ENCODE measurements at places on chromosomes 1 and 21.

- no peak for DNase-seq
These were observed 157.2 kb downstream of the DENND1B start for GRCh38 chr1:197618061-197618460.

DNA sequence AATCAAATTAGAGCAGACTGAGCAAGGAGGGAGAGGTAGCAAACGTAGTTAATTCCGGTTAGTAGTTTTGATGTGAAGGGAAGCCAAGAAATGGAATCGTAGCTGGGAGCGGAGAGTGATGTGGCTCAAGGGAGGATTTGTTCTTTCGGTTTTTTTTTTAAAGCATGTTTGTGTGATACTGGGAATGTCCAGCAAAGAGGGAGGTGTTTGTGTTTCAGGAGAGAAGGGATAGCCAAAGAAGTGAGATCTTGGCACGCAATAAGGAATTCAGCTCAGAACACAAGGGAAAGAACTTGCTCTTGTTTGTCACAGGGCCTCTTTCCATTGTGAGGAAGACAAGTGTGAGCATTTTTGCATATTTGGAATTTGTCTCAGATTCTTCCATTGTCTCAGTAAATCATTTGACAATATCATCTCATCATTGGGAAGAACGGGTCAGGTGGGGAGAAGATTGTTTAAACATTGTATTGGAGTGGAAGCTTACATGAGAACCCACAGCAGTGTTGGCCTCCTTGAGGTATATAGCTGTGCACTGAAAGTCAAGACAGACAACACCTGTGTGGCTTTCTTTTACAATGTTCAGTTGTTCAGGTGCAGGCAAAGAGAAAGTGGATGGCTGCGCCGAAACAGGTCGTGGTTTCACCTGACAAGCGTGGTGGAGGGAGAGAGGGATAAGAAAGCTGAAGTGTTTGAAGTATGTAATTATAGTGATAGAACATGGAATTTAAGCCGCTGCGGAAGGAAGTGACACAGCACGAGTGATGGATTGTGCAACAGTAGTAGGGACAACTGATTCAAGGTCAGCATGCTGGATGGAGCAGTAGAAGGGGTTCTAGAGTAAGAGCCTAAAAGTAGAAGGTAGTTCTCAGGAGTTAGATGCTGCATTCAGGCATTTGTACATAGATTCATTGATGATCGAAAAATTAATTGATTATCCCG is 25.4 kb downstream of the FMN2 start:
- DNase-seq, result no peak

DNA sequence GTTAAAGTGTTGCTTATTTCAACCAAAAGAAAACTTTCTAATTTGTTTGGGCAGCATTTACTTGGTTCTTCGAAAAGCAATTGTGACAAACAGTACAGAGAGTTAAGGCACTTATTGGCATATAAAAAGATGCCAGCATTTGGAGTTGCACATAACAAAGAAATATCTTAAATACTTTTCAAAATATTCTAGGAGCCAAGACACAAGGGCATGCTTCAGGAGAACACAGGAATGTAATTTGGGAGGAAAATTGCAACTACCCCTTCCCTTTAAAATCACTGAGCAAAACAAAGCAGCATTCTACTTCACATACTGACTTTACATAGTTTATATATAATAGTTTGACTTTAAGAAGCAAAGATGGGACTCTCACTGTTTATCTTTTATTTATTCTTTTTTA is 4.6 kb upstream of the TIE1 start:
- no peak for DNase-seq

DNA sequence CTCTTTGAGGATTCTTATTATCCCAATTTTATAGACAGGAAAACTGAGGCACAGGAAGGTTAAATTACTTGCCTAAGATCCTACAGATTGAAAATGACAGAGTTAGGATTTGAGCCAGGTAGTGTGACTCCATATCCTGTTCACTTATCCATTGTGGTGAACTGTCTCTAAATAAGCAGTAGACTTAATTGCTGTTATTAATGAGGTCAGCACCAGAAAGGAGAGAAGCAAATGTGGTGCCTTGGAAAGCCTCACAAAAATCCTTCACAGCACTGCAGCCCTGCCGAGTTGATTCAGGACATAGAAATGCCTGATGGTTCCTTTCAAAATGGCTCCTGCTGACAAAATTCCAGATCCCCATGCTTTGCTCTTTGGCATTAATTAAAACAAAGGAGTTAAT is 193.3 kb upstream of the BEND5 start:
- no peak for DNase-seq

DNA sequence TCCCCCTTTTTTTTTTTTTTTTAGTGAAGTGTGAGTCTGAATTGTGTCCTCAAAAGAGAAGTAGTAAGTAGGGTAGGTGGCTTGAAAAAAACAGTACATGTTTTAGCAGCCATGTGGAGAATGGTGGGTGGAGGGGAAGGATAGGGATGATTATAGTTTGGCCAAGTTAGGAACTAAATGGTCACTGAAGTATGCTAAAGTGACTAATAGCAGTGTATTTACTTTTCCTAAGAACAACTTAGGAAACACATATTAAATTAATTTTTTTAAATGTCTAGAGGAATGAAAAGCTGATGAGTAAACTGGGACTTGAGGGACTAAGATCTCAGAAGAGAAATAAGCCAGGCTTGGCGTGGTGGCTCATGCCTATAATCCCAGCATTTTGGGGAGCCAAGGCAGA is 55.5 kb downstream of the PLA2G4A start:
- DNase-seq, result no peak

- no peak for DNase-seq
These were observed 4.1 kb upstream of the PTAFR start for GRCh38 chr1:28180306-28181305.

- no peak for DNase-seq
These were observed 34.7 kb upstream of the RIPK4 start for GRCh38 chr21:41801321-41802197.

GRCh38 chr1:243705585-243705984 is 144.5 kb downstream of the AKT3 start:
- no peak for DNase-seq

GRCh38 chr1:17629460-17629859 is 90.0 kb downstream of the ARHGEF10L start:
- DNase-seq, result no peak

DNA sequence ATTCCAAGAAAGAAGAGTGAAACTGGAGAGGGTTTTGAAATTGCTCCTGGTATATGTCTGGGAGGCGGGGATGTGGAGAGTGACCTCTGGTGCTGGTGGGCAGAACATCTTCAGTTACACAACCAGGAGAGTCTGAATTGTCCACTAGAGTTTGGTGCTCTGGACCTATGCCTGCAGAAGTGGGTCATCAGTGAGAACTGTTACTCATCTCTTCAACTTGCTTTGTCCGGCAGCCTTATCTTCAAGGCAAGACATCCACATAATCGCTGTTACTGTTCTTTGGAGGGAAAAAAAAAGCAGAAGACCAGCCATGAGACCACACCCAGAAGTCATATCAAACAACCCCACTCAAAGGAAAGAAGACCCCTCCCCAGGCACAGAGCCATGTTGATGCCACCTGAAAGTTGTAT is 14.9 kb downstream of the SH2D1B start:
- no peak for DNase-seq

DNA sequence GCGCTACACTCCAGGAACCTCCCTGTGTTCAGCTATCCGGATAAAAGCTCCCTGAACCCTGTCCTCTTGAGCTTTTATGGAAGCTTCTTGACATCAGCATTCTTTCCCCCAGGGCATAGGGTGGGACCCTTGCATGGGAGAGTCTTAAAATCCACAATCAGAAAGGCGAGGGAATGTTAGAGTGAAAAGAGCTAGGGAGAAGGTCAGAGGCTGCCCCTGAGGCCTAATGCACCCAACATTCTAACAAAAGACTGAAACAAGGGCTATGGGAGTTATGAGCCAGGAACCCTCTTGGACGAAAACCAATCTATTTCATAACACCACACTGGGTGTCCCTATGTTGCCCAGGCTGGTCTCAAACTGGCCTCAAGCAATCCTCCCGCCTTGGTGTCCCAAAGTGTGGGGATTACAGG is 36.7 kb downstream of the NEK2 start:
- DNase-seq, result no peak

GRCh38 chr1:228487336-228488124 is at the start of gene RNF187:
RNF187 (plus strand) TSS chr1:228487382.
- peak; percentile 87 for DNase-seq

- no peak for DNase-seq
These were observed 13.9 kb downstream of the SERTAD4 start for GRCh38 chr1:210246447-210246846.

- no peak for DNase-seq
These were observed 76.0 kb downstream of the POFUT2 start for GRCh38 chr21:45211661-45212060.

DNA sequence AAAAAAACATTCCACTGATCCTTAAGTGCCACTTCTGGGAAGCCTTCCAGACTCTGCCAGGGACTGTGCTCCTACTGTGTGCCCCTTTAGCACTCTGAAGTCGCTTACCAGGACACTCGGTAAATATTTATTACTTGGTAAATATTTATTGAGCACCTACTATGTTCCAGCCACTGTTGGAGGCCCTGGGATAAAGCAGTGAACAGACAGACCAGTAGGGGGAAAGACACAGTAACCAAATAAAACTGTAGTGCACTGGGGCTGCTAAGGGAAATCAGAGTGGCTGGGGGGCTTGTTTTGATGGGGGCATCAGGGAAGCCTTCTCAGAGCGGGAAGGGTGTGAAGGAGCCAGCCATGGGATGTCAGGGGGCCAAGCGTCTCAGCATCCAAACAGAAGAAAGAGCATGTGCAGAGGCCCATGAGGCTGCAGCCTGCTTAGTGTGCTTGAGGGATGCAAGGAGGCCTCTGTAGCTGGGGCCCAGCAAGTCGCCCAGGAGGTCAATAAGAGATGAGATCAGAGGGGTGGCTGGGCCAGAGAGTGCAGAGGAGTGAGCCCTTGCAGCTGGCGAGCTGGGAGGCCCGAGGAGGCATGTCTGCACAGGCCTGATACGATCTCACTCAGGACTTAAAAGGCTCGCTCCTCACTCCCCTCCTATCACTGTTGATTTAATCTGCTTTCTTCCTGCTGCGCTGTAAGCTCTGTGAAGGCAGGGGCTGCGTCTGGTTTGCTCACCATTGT is 28.6 kb downstream of the KAZN start:
- no peak for DNase-seq

DNA sequence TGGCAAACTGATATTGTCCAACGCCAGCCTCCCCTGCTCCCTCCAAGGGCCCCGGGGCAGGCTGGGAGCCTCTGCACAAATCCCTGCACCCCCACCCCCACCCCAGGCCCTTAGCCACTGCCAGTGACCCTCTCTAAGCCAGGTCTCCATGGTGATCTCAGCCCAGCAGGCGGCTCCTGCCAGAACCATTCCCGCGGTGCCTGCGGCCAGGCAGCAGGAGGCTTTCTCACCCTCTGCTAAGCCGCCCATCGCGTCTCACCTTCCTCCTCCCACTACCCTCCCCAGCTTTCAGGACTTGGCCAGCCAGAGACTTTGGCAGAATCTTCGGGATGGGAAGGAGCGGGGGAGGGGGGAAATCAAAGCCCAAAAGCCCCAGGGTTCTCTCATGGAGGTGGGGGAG is 46.8 kb upstream of the WASF2 start:
- DNase-seq, result no peak

- DNase-seq, result peak; percentile 64
These were observed at the start of gene HTR6 for GRCh38 chr1:19664453-19665185. HTR6 (plus strand) TSS chr1:19664875; CDS start chr1:19665754, 879 bp downstream.

- no peak for DNase-seq
These were observed 73.4 kb downstream of the GALNT2 start for GRCh38 chr1:230140221-230141020.

DNA sequence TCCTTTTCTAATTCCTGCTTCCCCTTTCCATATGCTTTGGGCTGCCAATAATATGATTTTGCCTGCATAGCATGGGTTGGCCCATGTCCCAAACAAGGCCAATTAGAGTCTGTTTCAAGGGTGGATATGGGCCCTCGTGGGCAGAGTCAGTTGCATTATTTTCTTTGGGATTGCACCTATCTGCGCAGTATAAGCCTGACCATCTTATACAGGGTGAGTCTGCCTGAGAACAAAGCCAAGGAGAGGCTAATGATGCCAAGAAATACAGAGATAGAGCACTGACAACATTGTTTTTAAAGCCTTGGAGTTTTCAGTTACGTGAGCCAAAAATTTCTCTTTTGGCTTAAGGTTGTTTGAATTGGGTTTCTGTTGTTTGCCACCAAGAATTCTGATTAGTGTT is 18.6 kb downstream of the OVAAL start:
- DNase-seq, result no peak

- no peak for DNase-seq
These were observed 479.9 kb upstream of the ZP4 start for GRCh38 chr1:238370599-238370998.

- no peak for DNase-seq
These were observed 10.2 kb downstream of the VN1R5 start for GRCh38 chr1:247266053-247266452.

- DNase-seq, result no peak
These were observed 3.8 kb upstream of the B3GALT2 start for GRCh38 chr1:193190096-193190744.

GRCh38 chr1:84573481-84573966 is 716 bp downstream of the CTBS start:
- DNase-seq, result no peak

DNA sequence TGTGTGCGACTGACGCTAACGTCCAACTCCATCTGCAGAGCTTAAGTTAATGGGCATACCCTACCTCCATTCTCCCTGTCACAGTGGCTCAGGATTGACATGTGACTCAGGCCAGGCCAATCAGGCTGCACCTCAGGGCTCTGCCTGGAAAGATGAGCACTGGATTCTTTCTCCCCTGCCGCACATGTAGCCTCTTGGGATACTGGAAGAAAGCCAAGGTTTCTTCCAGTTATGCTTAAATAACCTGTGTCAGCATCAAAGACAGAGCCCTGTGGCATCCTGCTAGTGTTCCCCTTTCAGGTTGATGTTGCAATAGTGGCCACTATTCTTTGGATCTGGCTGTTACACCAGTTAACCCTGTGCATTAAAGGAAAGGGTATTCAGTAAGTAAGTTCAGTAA is 55.0 kb upstream of the SYT6 start:
- no peak for DNase-seq

DNA sequence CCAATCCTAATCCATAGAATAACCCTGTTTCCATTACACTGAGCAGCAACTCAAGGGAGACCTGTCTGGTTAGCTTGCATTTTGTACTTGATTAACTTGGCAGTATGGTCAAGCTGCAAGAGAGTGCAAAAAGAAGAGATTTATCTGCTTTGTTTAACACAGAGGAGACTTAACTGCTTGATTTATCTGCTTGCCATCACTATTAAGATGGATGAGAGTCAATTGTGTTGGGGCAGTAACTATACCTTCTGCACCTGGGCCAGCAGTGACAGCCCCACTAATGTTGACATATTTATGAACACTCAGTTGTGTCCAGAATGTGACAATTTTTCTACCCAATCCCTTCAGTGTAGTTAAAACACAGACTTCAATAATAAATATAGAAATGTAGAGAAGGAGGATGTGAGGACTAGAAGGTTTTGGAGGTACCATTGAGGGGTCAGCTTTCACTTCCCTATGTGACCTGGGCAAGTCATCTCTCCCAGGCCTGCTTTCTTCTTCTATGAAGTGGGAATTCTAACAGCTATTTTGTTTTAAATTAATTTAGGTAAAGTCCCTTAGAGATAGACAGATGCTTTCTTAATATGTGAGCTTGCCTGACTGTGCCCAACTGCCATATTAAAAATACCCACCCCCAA is 159.1 kb upstream of the KCNK2 start:
- DNase-seq, result no peak

Data from CD4-positive, alpha-beta T cell treated with Interleukin-17A for 4 hours (primary cell).